ENCODE measurements at places on chromosomes 1 and 21.

- DNase-seq, result no peak
Measured at GRCh38 chr1:197320991-197321531, 53.0 kb downstream of the CRB1 start.

DNA sequence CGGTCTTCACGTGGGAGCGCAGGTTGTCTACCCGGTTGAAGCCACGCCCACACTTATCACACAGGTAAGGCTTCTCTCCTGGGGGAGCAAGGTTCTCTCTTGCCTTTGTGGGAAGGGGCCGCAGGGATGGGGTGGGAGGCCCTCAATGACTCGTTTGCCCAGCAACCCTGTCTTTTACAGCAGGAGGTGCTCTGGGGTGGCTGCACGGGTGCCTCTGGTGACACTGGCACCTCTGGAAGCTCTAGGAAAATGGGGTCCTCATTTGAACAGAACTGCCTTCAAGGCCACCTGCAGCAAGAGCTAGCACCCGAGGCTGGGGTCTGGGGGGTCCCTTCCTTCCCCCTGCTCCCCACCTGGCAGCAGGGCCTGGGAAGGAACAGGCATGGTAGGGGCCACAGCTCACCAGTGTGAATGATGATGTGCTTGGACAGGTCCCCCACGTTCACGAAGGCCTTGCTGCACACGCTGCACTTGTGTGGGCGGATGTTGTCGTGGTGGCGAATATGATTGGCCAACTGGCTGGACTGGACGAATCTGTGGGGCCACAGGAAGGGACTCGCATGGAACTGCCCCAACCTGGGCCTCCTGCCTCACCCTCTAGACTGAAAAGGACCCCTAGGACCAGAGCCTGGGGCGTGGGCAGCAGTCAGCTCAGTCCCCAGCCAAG, 33.1 kb downstream of the ZBTB17 start:
- DNase-seq, result peak; percentile 80

DNA sequence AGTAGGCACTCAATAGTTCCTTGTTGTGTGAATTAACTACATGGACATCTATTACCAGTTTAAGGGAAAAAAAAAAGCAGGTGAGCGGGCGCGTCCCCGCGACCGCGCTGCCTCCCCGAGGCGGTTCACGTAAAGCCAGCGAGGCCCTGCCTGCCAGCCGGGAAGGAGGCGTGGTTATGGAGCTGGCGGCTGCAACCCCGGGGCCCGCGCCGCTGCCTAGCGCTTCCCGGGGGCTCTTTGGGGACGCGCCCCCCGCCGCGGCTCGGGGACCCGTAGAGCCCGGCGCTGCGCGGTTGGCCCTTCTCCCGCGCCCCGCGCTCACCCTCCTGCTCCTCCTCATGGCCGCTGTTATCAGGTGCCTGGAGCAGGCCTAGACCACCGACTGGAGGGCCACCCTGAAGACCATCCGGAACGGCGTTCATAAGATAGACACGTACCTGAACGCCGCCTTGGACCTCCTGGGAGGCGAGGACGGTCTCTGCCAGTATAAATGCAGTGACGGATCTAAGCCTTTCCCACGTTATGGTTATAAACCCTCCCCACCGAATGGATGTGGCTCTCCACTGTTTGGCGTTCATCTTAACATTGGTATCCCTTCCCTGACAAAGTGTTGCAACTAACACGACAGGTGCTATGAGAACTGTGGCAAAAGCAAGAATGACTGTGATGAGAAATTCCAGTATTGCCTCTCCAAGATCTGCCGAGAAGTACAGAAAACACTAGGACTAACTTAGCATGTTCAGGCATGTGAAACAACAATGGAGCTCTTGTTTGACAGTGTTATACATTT, 2.6 kb upstream of the CC2D1B start:
- DNase-seq, result no peak

GRCh38 chr1:158121604-158122254, 59.0 kb upstream of the CD1D start:
- no peak for DNase-seq

GRCh38 chr1:67299296-67299695, 8.4 kb upstream of the IL12RB2 start:
- no peak for DNase-seq

- no peak for DNase-seq
Measured at GRCh38 chr1:6976044-6976375, 190.8 kb downstream of the CAMTA1 start.

Data from vagina (tissue), 2 donors.